ENCODE measurements at places on chromosomes 5 and 9.
A peak's percentile ranks its signal among the peaks of the same experiment; 100 is the strongest.

DNA sequence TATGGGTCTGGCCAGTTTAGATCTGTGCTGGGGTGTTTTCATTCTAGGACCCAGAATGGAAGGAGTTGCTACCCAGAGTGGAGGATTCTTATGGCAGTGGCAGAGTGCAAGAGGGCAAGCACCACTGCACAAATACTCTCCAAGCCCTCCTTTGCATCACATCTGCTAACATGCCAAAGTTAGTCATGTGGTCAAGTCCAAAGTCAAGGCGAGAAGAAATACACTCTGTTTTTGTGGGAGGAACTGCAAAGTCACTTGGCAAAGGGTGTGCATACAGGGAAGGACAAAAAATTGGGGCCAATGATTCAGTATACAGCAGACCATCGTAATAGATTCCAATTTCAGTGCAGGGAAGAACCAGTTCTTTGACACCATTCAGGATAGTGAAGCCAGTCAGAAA lies 43.9 kb upstream of the HMGCS1 start:
- no peak for DNase-seq

DNA sequence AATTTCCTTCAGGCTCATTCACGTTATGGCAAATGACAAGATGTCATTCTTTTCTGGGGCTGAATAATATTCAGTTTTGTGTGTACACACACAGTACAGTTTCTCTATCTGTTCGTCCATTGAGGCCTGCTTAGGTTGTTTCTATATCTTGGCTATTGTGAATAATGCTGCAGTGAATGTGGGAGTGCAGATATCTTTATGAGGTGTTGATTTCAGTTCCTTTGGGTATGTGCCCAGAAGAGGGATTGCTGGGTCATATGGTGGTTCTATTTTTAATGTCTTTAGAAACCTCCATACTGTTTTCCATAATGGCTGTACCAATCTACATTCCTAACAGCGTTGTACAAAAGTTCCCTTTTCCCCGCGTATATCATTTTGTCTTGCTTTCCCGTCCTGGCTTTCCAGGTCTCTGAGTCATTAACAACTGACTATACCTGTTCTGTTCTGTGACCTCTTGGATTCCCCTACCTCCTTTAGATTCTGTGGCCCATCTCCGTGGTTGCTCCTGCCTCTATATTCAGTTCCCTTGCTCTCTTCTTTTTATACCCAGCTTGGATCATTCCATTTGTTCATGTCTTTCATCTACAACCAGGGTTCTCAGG lies 6.8 kb downstream of the SNX30 start:
- DNase-seq, result no peak

- DNase-seq, result no peak
Measured at GRCh38 chr9:109556786-109557185, 58.7 kb upstream of the PTPN3 start.

DNA sequence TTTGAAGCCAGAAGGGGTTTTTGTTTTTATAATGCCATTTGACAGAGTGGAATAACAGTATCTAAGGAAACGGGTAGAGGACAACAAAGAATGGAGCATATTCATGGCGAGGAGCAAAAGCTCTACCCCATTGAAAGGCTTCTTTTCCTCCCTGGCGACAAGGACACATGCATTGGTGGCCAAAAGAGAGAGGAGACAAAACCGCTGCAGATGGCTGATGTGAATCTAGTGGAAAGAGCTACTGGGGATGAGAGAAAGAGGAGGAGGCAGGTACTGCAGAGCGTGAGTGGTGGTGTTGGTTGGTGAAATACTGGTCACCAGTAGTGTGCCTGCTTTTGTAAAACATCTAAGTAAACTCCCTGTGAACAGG lies 491 bp downstream of the APC start:
- no peak for DNase-seq

GRCh38 chr5:146624179-146624578 lies 108.2 kb upstream of the GPR151 start:
- DNase-seq, result no peak

DNA sequence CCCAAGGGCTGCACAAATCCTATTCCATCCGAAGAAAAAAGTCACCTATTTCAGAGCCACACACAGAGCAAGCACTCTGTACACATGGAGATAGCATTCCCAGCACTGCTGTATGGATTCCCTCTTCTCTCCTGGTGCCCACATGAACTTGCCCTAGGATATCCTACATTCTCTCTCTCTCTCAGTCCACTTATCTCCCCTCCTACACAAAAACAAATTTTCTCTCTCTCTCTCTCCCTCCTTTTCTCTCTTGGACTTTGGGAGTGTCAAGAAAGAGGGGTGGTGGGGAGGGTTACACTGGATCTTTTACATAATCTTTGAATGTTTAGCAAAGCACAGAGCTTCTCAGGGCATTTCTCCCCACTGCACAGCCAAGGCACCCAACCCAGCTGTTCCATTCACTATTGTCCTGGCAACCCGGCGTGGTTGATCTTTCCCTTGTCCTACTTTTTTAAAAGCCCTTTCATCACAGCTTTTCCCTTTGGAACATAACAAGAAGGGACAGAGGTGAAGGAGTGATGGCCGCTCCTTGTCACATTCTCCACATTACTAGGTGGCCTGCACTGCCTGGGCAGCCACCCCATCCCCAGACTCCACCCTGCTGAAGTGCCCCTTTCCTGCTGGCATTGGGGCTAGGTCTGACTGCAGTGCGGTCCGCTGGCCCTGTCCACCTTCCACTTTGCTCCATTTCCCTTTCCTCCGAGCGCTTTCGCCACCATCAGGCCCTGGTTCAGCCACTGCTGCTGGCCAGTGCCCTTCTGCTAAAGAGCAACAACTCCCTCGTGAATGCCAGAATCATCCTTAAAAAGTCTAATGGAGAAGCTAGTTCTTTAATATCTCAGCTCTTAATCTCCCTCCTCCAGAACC lies 22.2 kb upstream of the SLC1A3 start:
- DNase-seq, result no peak

DNA sequence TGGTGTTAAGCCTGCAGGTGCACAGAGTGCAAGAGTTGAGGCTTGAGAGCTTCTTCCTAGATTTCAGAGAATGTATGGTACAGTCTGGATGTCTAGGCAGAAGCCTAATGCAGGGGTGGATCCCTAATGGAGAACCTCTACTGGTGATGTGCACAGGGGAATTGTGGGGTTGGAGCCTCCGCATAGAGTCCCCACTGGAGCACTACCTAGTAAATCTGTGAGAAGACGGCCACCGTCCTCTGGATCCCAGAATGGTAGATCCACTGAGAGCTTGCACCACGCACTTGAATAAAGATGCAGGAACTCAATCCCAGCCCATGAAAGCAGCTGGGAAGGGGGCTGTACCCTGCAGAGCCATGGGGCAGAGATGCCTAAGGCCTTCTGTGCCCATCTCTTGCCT lies 699.4 kb upstream of the FAM174A start:
- no peak for DNase-seq

GRCh38 chr5:76427206-76428140 lies 24.4 kb downstream of the IQGAP2 start:
- no peak for DNase-seq

- no peak for DNase-seq
Measured at GRCh38 chr5:98576275-98576674, 197.2 kb upstream of the RGMB start.

- DNase-seq, result no peak
Measured at GRCh38 chr5:73786043-73786831, 160.2 kb downstream of the ARHGEF28 start.

DNA sequence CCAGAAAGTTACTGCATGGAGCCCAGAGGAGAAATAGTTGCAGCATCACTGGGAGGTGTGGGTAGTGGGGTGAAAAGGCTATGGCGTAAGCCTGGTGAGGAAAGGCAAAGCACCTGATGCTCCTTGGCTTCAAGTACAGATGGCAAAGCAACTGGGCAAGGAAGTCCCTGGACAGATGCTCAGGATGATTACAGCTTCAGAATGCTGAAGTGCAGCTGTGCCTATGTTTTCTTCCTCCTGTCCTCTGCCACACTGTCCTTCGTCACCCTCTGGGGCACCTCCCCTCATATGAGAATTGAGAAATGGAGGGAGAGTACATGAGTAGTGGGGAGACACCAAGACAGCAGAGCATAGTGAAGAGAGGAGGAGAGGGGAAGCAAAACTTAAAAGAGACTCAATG lies 328.0 kb downstream of the PDE4D start:
- DNase-seq, result no peak

- DNase-seq, result no peak
Measured at GRCh38 chr5:171989276-171989675, 17.2 kb downstream of the FBXW11 start.

DNA sequence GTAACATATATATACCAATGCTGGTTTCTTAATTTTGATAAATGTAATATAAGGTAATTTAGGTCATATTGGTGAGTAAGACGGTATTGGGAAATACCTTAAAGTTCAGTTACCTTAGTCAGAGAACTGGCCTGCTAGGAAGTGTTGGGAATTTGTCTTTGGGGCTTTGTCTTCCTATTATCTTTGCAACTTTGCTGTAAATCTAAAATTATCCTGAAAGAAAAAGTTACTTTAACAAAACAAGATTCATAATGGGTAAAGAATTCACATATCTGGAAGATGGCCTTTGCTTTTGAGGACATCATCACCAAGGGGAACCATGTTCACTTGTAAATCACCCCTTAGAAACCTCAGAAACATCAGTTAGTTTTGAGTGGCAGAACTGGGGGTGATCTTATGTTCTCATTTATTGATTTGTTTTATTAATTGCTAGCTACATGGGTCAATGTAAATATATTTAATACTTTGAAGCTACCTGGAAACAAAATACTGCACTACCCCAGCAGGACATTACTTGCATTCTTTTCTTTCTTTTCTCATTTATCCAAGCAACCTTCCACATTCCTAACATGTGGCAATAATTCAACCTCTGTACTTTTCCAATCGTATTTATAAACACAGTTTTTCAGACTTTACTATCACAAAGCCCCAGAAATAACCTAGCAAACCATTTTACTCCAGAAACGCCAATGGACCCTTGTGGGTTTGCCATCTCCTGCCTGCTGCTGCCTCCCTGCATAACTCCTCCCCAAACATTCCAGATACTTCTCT lies 41.4 kb downstream of the GLIS3 start:
- no peak for DNase-seq

- DNase-seq, result peak; percentile 71
Measured at GRCh38 chr5:82164176-82164976, 113.8 kb downstream of the RPS23 start.
